Activated naive CD4-positive, alpha-beta T cell treated with Interleukin-2 at 50 U/mL for 16 hours (primary cell): ENCODE measurements at places on chromosomes 5 and 9.

- DNase-seq: no peak
Observed at GRCh38 chr5:15938186-15938585, 241.4 kb downstream of the MARCHF11 start.

DNA sequence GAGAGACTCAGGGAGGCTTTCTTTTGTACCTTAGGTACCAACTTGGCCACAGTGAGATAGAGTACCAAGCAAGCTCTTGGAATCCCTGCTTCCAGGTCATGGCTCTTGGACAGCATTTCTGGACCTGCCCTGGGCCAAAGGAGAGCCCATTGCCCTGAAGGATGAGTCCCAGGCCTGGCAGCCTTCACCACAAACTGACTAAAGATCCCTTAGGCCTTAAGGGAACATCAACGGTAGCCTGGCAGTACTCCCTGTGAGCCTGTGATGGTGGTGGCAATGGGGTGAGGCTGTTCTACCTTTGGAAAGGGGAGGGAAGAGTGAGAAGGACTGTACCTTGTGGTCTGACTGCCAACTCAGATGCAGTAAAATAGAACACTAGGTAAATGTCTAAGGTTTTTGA is 334.6 kb downstream of the SPOCK1 start:
- DNase-seq: no peak

DNA sequence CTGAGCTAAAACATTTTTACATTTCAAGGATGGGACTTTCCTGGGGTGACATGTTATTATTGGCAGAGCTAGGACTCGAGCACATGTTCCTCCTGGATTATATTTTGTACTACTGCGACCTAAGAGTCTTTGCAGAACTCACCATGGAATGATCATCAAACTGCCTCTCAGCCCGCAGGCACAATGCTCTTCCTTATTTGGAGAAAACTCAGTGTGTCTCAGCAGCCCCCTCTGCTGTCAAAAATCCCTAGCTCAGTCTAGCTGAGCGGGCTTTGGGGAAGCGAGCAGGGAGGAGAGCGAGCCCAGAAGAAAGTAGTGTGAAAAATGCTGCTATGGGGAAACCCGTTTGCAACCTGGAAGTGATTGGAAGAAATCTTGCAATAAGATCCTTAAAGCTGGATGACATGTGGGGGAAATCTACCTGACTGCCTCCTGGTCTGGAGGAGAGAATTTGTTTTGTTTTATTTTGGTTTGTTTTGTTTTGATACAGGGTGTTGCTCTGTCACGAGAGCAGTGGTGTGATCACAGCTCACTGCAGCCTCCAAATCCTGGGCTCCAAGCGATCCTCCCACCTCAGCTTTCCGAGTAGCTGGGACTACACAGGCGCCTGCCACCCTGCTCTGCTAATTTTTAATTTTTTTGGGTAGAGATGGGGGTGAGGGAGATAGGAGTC is 89.9 kb upstream of the CLINT1 start:
- DNase-seq: peak; percentile 78

GRCh38 chr5:171157276-171157675 is 151.8 kb upstream of the TLX3 start:
- no peak for DNase-seq

GRCh38 chr9:109507421-109507838 is 9.3 kb upstream of the PTPN3 start:
- DNase-seq: no peak

GRCh38 chr5:179668391-179668790 is 12.4 kb downstream of the CBY3 start:
- peak; percentile 40 for DNase-seq

GRCh38 chr5:30581198-30581935 is 612.1 kb upstream of the CDH6 start:
- no peak for DNase-seq

DNA sequence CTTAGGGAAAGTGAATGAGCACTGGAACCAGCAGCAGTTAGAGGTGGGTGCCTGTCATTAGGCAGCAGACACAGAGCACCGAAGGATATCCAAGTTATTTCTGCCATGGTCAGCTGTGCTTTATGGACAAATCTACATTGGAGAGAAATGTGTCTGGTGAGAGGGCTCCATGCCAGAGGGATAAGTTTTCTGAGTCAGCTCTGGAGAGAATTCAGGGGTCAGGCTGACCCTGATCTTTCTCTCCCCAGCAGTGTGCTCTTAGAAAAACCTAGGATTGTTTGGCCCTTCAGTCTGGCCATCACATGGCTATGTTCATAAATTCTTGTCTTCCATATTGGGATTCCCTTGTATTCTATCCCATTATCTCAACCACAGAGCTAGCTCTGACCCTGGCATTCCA is 8.9 kb upstream of the IL17B start:
- DNase-seq: no peak

DNA sequence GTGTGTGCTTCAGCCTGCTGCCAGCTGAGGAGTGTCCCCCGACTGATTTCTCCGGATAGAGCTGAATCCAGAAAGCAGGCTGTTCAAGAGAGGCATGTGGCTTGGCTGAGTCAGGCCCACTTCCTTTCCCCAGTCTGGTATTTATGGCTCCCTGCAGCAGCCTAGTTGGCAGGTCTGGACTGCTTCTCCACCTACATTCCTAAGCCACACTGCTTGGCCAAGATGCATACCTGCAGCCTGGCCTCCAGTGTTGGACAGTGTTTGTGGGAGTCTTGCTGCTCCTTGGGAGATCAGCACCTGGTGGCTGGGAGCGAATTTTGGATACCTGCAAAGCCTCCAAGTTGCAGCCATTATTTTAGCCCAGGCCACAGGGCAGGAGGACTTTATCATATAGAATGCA is 670.8 kb downstream of the ACTL7B start:
- no peak for DNase-seq

DNA sequence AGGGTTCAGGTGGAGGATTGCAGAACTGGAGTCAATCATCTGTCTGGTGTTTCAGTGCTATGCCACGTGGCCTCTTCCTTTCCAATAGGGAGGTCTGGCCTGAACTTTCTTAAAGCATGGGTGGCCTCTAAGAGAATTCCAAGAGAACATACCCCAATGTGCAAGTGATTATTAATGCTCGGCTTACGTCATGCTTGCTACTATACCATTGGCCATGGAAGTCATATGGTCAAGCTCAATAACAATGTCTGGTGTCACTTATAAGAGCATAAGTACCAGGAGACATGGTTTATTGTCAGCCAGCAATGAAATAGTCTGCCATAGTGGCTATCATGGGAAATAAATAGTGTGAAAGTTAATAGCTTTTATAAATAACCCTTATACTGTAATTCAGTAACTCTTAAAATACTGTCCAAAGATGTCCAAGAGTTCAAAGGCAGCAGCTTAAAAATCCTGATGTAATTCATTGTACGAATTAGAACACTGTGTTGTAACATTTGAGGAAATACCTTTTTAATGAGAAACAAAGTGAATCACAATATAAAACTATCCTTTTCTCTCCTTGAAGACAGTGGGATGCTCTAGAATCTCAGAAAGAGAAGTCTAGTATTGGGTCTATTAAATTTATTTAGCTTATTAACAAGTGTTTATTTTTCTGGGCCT is 355.4 kb upstream of the PRR16 start:
- no peak for DNase-seq

DNA sequence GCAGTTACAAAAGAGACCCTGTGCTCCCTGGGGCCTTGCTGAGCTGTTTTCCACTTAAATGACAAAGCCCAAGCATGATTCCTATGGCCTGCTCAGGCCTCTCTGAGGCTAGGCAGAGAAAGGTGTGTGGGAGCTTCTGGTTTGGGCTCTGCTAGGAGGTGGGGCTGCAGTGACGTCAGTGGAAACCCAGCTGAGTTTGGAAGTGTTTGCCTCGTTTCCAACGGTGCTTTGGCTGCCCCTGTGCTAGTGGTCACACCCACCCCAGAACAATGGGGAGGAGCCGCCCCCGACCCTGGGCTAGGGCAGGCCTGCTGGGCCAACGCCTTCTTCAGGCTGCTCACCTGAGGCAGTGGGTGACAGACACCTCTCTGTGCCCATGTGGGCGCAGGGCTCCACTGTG is 10.4 kb downstream of the ANGPTL2 start:
- DNase-seq: no peak

DNA sequence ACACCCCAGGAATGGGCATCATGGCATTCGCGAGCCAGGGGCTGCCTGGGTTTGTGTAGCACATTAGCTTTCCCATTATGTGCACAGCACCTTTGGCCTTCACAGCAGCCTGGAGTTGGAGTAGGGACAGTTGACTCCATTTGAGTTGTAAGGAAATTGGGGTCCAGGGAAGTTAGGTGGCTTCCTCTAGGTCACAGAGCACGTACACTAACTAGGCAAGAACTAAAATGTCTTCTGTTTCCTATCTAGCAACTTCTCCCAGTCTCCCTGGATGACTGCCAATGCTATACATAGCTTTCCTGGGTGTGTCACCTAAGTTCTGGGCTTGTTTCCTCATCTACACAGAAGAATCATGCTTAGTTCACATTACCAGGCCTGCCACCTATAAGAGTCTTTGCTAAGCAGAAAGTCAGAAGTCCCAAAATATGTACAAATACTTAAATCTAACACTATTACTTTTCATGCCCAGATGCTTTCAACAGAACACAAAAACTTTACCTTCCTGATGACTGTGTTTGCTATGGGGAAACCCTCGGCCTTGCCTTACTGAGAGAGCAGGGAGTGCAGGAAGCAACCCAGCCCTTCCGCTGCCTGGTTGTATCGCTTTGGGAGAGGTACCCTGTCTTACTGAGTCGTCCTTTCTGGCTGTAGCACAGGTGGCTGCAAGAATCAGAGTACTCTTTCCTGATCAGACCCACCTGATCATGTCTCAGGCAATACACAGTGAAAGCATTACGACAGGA is 12.0 kb downstream of the MACROH2A1 start:
- DNase-seq: no peak

DNA sequence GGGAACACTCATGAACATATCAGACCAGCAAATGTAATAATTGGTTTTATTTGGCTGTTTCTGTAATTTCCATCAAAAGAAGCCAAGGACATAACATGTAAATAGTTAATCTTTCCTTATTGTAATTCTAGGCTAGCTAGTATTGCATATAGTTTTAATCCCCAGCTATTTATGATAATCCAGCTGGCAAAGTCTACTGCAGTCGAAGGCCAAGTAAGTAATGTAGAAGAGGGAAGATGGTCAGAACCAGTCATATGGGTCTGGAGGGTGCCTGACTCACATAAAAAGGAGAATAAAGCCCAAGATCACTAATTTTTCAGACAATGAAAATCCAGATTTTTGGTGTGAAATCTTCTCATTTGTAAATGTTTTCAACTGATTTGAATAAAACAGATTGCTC is 106.3 kb downstream of the CCDC192 start:
- no peak for DNase-seq
